ENCODE measurements at places on chromosomes 5 and 9.

GRCh38 chr5:138647261-138647788, 72.1 kb upstream of the HSPA9 start:
- DNase-seq = no peak

- no peak for DNase-seq
Measured at GRCh38 chr5:73135429-73136054, 15.2 kb downstream of the TMEM171 start.

DNA sequence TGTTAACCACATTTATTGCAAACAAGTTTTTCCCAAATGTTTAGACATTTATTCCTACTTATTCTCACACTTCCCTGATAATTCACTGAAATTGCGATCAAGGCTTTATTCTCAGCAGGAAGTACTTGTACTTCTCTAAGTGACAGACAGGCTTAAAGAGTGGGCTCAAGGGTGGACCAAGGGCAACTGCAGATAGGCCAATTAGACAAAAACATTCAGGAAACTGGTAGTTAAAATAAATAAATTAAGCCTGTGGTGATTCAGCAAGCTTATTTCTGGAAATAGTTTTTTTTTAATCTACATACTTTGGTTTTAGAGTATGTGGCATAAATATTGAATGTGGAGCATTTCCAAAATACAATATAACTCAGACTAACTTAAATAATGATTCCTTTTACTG, 136.1 kb downstream of the UGCG start:
- DNase-seq = no peak

- no peak for DNase-seq
Measured at GRCh38 chr9:76557674-76558225, 98.8 kb downstream of the GCNT1 start.

- no peak for DNase-seq
Measured at GRCh38 chr5:81779916-81780266, 29.0 kb upstream of the SSBP2 start.

- no peak for DNase-seq
Measured at GRCh38 chr5:19555876-19556275, 432.1 kb downstream of the CDH18 start.
